B cell (primary cell): ENCODE measurements at places on chromosomes 16 and 17. TPM values are rescaled to one million over a fixed set of nuclear protein-coding genes. Genes with fewer than 3 reads are reported as not detected.

DNA sequence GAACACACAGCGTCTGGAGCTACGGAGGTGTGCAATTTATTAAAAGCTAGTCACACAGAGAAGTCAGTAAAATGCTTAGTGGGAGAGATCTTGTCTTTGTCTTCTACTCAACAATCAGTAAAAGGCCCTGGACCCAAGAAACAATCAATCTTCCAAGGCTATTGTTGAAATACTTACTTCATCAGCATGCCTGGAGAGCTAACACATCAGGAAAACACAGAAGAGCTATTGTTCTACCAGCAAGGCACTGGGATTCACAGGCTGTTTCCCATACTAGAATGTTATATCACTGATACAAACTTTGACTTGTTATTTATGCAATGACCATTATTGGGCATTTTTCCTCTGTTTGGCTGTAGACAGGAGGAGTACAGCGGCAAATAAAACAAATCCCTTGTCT, 247.8 kb upstream of the ERCC4 start:
- no peaks in the 10 kb centered on the region for H3K36me3 ChIP-seq
- no peaks in the 10 kb centered on the region for H3K4me1 ChIP-seq
- H3K4me3 ChIP-seq: no peak overlapping the region
- H3K27me3 ChIP-seq: no peaks in the 10 kb centered on the region
- H3K27ac ChIP-seq: no peak overlapping the region

DNA sequence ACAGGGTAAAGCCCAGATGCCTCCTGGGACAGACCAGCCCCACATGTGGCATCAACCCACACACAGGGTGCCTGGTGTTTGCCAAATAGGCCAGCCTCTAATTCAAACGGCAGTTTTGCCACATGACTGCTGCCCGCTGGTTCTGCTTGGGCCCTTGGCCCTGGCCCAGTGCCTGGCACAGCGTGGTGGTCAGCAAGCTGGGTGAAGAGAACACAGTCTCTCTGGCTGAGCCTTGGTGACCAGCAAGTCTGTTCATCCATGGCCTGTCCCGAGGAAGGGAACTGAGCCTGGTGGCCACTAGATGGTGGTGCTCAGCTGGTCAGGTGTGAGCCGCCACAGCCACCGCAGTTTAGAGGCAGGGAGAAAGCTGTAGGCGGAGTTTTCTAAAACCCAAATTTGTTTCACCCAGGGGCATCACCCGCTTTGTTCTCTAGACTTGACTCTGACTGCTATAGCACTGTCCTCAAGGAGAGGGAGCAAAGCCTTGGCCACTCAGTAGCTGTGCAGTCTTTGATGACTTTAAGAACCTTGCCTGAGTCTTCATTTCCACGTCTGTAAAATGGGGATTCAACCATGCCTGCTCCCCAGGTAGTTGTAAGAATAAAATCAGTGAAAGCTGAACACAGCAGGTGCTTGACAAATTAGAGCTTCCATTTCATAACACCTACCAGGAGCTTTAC, 4.7 kb upstream of the GFAP start:
- H3K27me3 ChIP-seq: no peaks in the 10 kb centered on the region
- H3K4me3 ChIP-seq: no peak overlapping the region

- peak; percentile 53 for DNase-seq
- H3K27ac ChIP-seq: no peak overlapping the region
- H3K4me3 ChIP-seq: no peak overlapping the region
- peaks cover 10% of the 10 kb centered on the region for H3K27me3 ChIP-seq
- no peaks in the 10 kb centered on the region for H3K36me3 ChIP-seq
These were observed 6.1 kb upstream of the RNF157 start for GRCh38 chr17:76246080-76247066.

DNA sequence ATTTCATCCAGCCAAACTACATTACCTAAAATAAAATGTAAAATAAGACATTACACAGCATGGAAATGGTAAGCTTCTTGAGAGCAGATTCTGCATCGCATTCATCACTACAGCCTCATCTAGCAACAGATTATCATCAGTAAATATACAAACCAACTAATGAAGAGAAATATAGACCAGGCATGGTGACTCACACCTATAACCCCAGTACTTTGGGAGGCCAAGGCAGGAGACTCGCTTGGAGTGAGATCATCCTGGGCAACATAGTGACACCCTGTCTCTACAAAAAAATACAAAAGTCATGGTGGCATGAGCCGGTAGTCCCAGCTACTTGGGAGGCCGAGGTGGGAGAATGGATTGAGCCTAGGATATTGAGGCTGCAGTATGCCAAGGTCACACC, 19.9 kb downstream of the NCBP3 start:
- no peaks in the 10 kb centered on the region for H3K27me3 ChIP-seq
- no peak overlapping the region for H3K4me3 ChIP-seq
- H3K4me1 ChIP-seq: no peaks in the 10 kb centered on the region
- H3K36me3 ChIP-seq: peaks cover 14% of the 10 kb centered on the region
- DNase-seq: no peak

GRCh38 chr16:64225036-64225435, 896.8 kb downstream of the CDH11 start:
- no peak overlapping the region for H3K27ac ChIP-seq
- H3K4me1 ChIP-seq: no peaks in the 10 kb centered on the region
- H3K4me3 ChIP-seq: no peak overlapping the region
- no peaks in the 10 kb centered on the region for H3K36me3 ChIP-seq
- H3K27me3 ChIP-seq: no peaks in the 10 kb centered on the region

DNA sequence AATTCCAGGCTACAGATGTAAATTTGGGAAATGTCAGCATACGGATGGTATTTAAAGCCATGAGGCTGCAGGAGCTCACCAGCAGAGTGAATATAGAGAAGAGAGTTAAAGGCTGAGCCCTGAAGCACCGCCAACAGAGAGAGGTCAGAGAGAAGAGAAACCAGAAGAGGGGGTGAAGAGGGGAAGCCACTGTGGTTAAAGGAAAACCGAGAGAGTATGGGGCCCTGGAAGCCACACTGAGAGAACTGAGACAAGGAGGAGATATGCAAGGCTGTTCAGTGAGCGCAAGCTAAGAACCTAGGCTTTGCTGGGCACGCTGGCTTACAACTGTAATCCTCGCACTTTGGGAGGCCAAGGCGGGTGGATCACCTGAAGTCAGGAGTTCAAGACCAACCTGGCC, 24.6 kb downstream of the COPRS start:
- no peaks in the 10 kb centered on the region for H3K36me3 ChIP-seq
- no peak overlapping the region for H3K4me3 ChIP-seq
- no peaks in the 10 kb centered on the region for H3K27me3 ChIP-seq
- H3K27ac ChIP-seq: no peak overlapping the region
- peaks cover 11% of the 10 kb centered on the region for H3K4me1 ChIP-seq
- peak; percentile 51 for DNase-seq

DNA sequence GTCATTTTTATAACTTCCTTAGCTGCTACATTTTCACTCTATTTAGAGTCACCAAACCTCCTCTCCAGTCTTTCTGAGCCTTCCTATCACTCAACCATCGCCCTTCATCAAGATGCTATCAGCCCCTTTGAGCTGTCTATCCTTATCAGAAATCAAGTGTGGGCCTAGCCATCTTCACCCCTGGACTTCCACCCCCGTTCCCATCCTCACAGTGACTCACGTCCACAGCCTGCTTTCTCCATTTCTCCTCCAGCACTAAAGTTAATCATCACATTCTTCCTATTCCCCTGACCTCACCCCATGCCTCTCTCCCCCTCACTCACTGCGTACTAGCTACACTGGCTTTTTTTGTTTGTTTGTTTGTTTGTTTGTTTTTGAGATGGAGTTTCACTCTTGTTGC, 2.4 kb upstream of the TEKT3 start:
- no peaks in the 10 kb centered on the region for H3K36me3 ChIP-seq
- peaks cover 30% of the 10 kb centered on the region for H3K27me3 ChIP-seq
- no peak overlapping the region for H3K4me3 ChIP-seq
- DNase-seq: no peak
- H3K27ac ChIP-seq: no peak overlapping the region
- H3K4me1 ChIP-seq: peaks cover 6% of the 10 kb centered on the region

GRCh38 chr16:68263559-68264127, 683 bp upstream of the SLC7A6 start:
- H3K4me1 ChIP-seq: peaks cover 47% of the 10 kb centered on the region
- peak overlapping the region; percentile 91 for H3K4me3 ChIP-seq
- peak overlapping the region; percentile 97 for H3K27ac ChIP-seq
- peak; percentile 33 for DNase-seq
- peaks cover 24% of the 10 kb centered on the region for H3K36me3 ChIP-seq

DNA sequence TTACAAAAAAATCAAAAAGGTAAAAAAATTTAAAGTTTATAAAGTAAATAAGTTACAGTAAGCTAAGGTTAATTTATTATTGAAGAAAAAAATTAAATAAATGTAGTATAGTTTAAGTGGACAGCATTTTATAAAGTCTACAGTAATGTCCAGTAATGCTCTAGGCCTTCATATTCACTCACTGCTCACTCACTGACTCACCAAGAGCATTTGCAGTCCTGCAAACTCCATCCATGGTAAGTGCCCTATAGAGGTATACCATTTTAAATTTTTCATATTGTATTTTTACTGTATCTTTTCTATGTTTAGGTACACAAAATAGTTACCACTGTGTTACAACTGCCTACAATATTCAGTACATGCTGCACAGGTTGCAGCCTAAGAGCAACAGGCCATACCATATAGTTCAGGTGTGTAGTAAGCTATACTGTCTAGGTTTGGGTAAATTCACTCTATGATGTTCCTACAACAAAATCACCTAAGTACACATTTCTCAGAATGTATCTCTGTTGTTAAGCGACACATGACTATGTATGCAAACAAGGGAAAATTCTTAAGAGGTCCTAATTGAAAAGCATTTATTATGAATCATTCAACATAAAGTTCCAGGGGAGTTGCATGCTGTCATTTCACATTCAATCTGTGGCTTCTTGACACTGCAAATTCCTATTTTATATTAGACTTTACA, 92.3 kb downstream of the SPAG9 start:
- H3K27me3 ChIP-seq: no peaks in the 10 kb centered on the region
- H3K36me3 ChIP-seq: peaks cover 2% of the 10 kb centered on the region
- H3K4me3 ChIP-seq: no peak overlapping the region

DNA sequence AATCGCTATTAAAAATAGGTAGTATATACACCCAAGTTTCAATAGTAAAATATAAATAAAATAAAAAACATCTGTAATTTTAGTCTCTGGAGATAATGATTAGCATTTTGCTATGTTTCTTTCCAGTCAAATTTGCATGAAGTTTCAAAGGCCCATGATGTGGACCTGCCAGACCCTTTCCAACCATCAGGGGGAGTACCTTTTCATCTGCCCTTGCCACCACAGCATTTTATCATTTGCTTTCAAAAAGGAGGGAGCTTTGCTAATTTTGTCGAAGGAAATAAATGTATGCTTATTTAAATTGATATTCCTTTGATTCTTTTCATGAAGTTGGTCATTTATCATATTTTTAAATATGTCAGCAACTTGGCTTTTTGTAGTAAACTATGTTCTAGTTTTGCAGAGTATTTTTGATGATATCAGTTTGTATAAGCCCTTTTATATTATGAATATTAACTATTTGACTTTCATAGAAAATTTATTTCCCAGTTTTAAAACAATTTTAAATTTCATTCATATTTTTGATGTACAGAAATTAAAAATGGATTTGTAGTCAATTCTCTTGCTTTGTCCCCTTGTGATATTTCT, 115.2 kb upstream of the NETO2 start:
- H3K4me3 ChIP-seq: no peak overlapping the region
- peak; percentile 27 for DNase-seq
- H3K4me1 ChIP-seq: no peaks in the 10 kb centered on the region
- peaks cover 14% of the 10 kb centered on the region for H3K36me3 ChIP-seq
- no peaks in the 10 kb centered on the region for H3K27me3 ChIP-seq
- no peak overlapping the region for H3K27ac ChIP-seq

DNA sequence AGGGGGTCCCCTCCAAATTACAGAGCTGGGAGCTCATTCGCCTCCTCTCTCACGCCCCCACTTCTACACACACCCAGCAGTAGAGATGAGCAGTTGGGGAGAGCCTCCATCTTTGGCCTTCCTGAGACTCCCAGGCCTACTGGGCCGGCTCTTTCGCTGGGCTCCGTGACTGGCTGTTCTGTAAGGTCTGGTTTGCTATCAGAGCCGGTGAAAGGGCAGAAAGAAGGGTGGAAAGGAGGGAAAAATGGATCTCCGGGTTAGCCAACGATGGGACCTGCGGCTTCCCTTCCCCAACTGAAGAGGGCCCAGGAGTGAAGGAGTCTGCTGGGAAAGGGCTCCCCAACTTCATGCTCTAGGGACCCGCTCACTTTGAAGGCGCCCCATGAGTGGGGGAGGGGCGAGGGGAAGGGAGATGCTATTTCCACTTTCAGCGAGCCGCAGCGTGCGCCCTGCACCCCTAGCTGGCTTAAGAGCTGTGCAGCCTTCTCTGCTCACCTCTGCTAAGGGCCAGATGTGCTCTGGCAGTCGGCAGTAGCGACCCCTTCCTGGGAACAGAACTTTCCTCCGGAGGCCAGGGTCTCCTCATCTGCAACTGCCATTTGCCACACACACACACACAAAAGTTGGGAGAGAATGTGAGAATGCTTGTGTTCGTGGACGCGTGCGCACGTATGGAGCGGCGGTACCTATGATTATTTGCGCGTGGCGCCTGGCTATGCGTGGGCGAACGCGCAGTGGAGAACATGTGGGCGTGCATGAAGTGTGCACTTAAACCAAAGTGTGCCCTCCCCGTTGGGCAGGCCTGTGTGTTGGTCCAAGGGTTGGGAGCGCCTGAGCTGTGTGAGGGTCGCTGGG, 2.9 kb upstream of the FOXF1 start:
- no peak for DNase-seq
- peaks cover 82% of the 10 kb centered on the region for H3K27me3 ChIP-seq
- H3K36me3 ChIP-seq: no peaks in the 10 kb centered on the region
- peaks cover 66% of the 10 kb centered on the region for H3K4me1 ChIP-seq
- H3K4me3 ChIP-seq: no peak overlapping the region

Gene EFNB3
- total RNA-seq: not detected in 2 replicates

Gene PLA2G10
- total RNA-seq: not detected in 2 replicates

Gene MT1H
- total RNA-seq: not detected in 2 replicates

Gene CNGB1
- not detected in 2 replicates for total RNA-seq

Gene TLCD1
- total RNA-seq: 3.1 and 3.4 TPM in 2 replicates

Gene OTOP3
- total RNA-seq: not detected in 2 replicates
